HCEC 1CT (cell line): ENCODE measurements at places on chromosomes 6 and 20.

- peak; percentile 16 for DNase-seq
Measured at GRCh38 chr6:161169035-161169434, 104.8 kb downstream of the AGPAT4 start.

GRCh38 chr6:161235776-161236633, 37.9 kb downstream of the AGPAT4 start:
- no peak for DNase-seq

- peak; percentile 37 for DNase-seq
Measured at GRCh38 chr6:104638841-104639290, 220.9 kb downstream of the HACE1 start.

DNA sequence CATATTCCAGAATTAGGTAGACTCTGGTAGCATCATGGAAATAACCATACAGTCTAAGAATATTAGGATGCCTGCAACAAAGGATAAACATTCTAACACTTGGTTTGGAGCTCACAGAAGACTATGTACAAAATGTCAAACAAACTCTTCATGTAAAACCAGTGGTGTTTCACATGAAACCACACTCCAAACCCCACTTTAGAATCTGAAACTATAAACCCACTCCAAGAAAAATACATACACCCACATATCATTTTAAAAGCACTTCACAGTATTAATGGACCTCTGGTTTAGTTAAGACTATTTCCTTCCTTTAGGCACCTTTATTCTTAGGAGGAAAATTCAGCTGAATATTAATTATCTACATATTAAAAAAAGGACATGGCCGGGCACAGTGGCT, 10.5 kb downstream of the AURKA start:
- DNase-seq = no peak

DNA sequence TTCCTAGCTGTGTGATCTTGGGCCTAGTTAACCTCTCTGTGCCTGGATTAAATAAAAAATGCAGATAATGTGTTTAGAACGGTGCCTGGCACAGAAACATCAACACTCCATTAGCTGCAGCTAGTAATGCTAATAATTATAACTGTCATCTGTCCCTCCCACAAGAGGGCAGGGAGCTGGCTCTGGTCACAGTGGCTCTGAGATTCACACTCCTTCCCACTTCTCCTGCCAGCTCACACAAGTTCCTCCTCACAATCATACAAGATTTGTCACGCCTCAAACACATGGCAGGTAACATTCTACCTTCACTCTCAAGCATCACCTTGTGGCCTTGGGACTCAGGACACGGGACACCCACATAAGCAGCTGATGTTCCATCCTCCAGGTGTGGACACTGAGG, 2.4 kb downstream of the ADA start:
- DNase-seq = no peak

GRCh38 chr20:36462440-36463211, 78.7 kb upstream of the MYL9 start:
- DNase-seq = peak; percentile 54

- no peak for DNase-seq
Measured at GRCh38 chr6:1079525-1079924, 232.4 kb upstream of the FOXQ1 start.

DNA sequence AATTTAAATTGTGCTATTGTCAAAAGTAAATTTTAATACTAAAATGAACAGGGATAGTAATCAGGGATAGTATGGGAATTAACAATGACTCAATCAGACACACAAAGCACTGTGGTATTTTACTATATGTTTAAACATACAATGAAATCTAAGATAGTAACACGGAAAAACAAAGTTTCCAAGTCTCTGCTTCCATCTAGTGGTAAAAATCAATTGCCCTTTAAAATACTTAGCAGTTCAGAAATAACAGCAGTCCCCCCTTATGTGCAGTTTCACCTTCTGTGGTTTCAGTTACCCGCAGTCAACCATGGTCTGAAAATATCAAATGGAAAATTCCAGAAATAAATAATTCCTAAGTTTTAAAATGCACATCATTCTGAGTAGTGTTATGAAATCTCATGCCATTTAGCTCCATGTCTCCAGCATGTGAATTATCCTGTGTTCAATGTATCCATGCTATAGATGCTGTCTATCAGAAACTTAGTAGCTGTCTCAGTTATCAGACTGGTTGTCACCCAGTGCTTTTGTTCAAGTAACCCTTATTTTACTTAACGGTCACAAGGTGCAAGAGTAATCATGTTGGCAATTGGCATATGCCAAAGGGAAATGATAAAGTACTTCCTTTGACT, 58.5 kb downstream of the AHI1 start:
- peak; percentile 57 for DNase-seq

DNA sequence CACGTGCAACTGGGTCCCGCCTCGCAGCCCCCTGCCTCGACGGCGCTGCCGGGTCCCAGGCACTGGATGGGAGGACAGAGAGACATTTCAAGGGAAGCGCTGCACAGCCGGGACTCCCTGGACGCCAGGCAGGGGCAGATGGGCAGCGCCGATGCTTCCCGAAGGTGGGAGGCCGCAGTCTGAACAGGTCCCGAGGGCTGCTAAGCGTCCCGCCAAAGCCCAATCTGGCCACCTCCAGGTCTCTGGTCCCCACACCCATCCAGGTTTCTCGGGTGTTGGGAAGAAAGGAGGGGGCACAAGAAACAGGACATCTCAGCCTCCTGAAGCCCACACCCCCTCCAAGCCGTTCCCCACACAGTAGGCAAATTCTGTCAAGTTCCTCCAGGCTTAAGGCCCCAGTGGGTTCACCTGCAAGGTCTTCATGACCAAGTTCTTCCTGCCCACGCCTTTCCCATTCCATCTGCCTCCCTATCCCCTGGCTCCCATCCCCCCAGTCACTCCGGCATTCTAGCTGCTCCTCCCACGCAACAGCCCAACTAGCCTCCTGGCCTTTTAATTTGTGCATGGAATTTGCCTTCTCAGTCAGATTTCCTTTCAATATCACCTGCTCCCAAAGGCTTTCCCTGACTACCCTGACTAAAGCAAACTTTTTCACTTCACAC, 5.4 kb upstream of the CPXM1 start:
- no peak for DNase-seq

DNA sequence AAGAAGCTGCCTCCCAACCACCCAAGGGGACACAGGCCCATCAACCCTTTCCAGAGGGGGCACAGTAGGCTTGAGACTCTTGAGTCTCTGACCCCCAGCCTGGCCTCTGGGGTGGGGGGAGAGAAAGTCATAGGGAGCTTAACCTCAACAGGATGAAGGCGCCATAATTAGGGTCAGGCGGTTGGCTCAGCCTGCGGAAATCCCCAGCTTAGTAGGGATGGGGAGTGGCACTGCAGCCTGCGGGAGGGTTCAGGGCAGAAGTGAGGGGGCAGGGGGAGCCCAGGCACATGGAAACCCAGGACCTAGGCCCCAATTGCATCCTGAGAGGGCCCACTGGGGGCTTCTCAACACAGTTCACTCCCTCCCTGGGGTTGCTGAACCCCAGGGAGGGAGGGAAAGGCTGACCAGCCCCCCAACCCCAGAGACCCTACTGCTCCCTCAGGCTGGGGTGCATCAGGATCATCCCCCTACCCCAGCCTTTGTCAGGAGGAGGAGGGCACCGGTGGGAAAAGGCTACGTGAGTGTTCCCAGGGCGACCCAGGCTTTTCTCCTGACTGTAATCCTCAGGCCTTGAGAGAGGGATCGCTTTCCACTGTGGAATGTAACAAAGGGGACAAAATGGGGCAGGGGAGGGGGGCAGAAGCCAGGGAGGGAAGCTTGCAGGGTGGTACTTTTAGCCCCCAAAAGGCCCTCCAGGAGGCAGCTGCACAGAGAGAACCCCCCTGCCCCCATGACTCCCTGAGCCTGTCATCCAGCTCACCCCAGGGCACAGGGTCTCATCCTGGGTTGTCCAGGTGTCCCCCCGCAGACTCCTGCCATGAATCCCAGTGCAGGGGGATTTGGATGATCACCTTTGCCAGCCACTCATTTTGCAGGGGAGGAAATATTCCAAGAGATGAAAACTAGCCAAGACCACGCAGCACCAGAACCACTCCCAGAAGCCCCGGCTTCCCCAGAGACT, 46.4 kb downstream of the MRPL14 start:
- no peak for DNase-seq

- DNase-seq = no peak
Measured at GRCh38 chr20:6245436-6245835, 122.6 kb upstream of the FERMT1 start.

GRCh38 chr6:111503660-111504059, 20.6 kb upstream of the REV3L start:
- DNase-seq = no peak

DNA sequence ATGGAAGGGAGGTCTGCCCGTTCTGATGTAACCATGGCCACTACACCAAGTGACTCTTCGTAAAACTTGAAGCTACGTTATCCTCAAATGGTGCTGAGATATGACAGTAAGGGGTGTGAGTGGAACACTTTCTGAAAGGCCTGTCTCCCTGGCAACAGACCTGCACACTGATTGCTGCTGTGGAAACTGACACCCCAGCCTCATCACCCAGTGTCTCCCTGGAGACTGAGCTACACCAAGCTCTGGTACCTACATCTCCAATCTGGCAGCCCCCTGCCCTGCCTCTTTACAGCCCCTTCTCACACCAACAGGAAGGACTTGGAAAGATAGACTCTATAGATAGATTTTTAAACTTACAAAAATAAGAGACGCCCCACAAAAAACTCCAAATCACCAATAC, 13.2 kb downstream of the PI16 start:
- DNase-seq = no peak
